ENCODE measurements at places on chromosomes 11 and 22.

DNA sequence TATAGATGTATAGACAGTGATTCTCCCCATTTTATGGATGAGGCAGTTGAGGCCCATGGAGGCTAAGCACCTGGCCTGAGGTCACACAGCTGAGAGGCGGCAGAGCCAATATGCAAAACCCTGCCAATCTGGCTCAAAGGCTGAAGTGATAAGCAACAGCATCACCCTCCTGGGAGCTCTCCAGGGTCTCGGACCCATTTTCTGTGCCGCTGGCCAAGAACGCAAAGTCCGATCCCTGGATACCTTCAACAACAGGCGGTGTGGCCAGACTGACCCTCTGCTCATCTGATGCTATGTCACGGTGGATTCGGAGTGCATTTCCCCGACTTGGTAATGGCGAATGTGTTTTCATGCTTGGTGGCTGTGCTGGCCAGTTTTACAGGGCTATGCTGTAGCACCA lies 595.0 kb downstream of the TBC1D22A start:
- DNase-seq, result no peak

DNA sequence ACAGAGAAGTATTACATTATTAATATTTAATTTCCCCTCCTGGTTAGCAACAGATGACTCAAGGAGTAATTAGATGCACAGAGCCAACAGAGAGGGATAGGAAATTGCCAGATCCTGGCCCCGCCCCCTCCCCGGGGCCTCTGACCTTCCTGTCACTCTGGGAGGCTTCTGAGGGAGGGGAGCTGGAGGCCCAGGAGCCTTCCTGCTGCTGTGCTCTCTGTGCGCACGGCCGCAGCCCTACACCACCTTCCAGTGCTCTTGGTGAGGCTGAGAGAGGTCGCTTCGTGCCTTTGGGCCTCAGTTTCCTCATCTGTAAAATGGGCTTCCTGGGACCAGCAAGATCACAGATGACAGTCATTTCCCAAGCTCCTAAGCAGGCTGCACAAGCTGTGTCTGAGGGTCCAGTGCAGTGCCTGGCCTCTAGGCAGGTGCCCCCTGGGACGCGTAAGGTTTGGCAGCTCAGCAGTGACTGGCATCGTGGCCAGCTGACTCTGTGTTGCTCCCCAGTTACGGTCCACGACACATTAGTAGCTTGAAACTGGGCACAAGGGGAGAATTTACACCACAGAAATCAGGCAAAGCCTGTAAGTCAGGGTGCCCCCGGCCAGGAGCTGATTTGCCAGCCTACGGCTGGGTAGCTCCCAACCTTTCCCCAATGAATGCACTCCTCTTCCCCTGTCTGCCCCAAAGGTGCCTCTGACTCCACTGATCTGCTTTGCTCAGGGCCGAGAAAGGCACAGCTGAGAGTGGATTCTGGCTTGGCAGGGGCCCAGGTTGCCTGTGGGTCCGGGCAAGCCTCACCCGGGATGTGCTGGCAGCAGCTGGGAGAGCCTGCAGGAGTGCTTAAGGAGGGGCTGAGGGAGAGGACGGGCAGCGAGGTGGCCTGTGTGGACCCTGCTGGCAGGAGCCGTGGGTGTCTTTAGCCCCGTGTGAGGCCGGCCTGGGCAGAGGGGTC lies 2.3 kb downstream of the ADORA2A start:
- DNase-seq, result peak; percentile 55

GRCh38 chr11:130798280-130798679 lies 118.0 kb downstream of the SNX19 start:
- no peak for DNase-seq

DNA sequence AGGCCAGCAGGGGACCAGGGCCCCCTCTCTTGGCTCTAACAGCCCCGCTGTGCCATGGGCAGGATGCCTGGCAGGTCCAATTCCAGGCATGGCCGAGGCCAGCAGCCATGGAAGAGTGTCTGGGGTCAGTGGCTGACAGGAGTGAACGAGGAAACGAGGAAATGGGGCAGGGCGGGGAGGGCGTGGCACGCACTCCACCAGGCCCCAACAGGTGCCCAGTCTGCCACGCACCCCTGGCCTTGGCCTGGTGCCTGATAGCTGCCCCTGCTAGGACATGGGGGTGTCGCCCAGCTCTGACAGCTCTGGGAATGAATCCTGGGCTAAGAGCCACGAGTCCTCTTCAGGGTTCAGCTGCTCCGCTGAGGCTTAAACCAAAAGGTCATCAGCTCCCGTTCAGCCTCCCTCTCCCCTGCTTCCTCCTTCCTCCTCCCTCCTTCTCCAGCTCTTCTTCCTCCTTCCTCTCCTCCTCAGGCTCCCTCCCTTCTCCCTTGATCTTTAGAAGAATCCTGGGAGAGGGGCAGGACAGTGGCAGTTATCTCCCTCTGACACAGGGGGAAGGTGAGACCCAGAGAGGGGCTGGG lies 11.5 kb upstream of the TBC1D22A start:
- no peak for DNase-seq

DNA sequence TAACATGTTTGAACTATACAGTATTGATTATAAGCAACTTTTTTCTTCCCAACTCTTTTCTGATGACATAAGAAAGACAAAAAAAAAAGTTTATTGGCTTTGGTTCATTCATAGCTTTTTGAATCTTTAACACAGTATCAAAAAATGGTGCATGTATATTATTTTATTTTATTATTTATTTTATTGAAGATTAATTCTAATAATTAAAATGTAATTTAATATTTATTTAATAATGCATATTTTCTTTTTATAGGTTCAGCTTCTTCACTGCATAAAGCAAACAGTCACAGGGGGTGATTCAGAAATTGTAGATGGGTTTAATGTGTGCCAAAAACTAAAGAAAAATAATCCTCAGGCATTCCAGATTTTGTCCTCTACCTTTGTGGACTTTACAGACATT lies 78.8 kb downstream of the BBOX1 start:
- DNase-seq, result no peak

GRCh38 chr11:115408036-115408921 lies 95.9 kb downstream of the CADM1 start:
- DNase-seq, result no peak

Measured in stimulated activated naive CD4-positive, alpha-beta T cell (primary cell).